Brain pericyte (primary cell): ENCODE measurements at places on chromosomes 13 and 19.

GRCh38 chr13:52405767-52406494 lies at the start of gene THSD1:
Gene THSD1 (minus strand): TSS chr13:52406172. CDS start chr13:52402600, 3,572 bp downstream.
- DNase-seq = no peak

DNA sequence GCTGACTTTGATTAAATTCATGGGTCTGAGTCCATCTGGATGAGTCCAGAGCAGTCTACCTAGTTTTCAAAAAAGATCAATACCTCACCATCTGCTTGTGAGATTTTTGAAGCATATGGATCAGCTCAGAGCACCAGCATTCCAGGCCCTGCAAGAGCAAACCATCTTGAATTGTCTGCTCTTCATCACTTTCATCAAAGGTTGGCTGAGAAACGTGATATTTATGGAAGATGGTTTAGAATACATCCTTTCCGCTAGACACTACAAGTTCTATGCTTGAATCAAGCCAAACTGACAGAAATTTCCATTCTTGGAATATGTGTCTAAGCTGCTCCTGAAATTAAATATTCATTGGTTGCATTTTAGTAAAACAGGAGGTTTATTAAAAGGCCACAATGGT lies 190.3 kb downstream of the KCNRG start:
- no peak for DNase-seq

- DNase-seq = no peak
Measured at GRCh38 chr13:46492946-46493345, 60.0 kb upstream of the LRCH1 start.

GRCh38 chr19:51252306-51253079 lies 1.6 kb downstream of the SIGLECL1 start:
- no peak for DNase-seq

GRCh38 chr19:55179606-55180484 lies at the start of gene SYT5:
Gene SYT5 (minus strand): TSS chr19:55180289. CDS start chr19:55179041, 1,248 bp downstream.
- no peak for DNase-seq

DNA sequence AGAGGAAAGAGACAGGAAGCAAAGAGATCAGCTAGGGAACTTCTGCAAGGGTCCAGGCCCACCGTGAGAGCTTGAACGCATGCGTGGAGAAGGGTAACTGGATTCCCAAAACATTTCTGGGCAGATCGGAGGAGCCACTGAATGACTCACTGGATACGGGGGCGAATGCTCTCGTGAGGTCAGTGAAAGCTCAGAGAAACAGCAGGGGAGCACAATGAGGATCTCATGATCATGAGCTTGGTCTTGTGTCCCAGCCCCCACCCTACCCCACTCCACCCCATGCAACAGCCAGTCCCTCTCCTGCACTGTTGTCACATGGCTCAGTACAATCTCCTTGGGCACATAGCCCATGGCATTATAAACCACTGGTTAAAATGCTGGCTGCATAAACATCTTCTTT lies 40.6 kb downstream of the DCLK1 start:
- DNase-seq = no peak

- DNase-seq = no peak
Measured at GRCh38 chr19:55208880-55209692, at the start of gene PTPRH. Gene PTPRH (minus strand): TSS chr19:55209501. CDS start chr19:55209433, 68 bp downstream.

- no peak for DNase-seq
Measured at GRCh38 chr19:3186891-3187661, 1.3 kb downstream of the NCLN start.

DNA sequence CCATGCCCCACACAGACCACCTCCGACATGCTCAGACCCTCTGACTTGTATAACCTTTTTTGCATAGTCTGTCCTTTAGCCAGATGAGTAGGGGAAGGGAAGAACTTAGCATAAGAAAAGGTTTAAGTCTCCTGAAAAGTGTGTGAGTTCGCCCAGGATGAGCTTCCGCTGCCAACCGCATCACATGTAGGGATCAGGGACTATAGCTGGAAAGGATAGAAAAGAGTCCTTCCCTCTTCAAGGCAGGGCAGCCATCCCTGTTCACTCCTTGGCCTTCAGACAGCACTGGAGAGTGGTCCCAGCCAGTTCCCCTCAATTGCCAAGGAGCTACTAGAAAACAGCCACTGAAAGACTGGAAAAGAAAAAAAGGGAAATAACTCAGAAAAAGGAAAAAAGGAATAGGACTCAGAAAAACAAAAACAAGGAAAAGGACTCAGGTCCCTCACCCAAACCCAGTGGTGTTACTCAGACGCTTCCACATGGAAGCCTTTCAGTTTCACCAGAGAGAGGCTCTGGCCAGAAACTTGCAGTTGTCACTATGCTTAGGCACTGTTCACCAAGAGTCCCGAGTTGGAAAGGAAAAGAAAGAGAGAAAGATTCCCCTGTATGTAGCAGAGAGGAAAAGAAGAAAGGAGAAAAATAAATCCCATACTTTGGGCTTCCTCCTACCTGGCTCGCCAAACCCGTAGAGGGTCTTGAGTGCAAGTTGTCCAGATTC lies 5.6 kb upstream of the TM9SF2 start:
- no peak for DNase-seq

- no peak for DNase-seq
Measured at GRCh38 chr13:32022311-32022710, 9.3 kb upstream of the FRY start.

DNA sequence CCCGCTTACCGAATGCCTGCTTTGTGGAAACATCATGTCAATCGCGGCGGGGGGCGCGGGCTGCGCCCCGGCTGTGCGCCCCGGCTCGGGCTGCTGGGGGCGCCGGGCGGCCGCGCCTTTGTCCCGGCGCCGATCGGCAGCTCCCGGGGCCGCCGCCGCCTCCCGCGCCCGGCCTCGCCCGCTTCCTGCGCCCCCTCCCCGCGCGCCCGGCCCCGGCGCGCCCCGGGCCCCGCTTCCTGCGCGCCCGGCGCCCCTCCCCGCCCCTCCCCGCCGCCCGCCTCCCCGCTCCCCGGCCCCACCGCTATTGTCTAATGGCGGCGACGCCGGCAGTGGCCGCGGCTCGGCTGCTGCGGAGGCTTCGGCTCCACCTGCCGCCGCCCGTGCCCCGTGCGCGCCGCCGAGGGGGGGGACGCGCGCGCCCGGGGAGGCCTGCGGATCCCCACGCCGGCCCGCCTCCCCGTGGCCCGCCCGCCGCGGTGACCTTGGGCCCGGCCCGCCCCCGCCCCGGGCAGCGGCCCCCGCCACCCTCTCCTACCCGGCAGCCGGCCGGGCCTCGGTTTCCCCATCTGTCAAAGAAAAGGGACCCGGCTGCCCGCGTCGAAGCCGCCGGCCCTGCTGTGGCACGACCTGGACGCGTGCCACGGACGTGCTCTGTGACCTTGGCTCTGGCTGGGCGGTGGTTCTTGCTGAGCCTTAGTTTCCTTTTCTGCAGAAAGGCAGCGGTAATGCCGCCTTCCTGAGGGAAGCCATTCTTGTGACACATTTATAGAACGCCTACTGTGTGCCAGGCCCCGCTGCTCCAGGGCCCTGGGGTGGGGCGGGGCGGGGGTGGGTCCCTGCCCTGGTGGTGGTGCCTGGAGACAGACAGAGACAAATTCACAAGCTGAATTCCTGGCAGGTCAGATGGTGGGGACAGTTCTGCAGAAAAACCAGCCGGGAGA lies at the start of gene TLE5:
Gene TLE5, minus strand, starts transcription at position 331 of the 941 bp plus-strand sequence. Its CDS starts 295 bp downstream, at position 36.
- no peak for DNase-seq

- DNase-seq = no peak
Measured at GRCh38 chr19:35715981-35716800, 1.6 kb upstream of the KMT2B start.

DNA sequence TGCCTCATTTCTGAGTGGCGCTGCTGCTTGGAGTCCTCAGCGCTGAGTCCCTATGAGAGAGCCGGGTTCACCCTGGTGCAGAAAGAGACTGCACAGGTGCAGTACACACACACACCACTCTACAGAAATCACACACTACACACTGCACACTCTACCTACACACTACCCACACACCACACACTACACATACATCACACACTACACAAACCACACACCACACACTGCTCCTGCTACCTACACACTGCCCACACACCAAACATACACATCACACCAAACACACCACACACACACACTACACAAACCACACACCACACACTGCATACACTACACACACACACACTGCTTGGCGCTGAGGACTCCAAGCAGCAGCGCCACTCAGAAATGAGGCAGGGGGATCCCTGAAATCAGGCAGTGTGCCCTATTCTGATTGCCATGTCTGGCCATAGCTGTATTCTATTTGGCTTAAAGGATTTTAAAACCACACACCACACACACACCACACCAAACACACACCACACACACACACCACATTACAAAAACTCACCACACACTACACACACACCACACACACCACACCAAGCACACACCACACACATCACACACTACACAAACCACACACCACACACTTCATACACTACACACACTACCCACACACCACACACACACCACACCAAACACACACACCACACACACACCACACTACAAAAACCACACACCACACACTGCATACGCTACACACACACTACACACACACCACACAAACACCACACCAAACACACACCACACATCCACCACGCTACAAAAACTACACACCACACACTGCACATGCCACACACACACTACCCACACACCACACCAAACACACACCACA lies 4.9 kb downstream of the MAG start:
- no peak for DNase-seq

- DNase-seq = no peak
Measured at GRCh38 chr19:37997911-37998344, 90.9 kb downstream of the SIPA1L3 start.

DNA sequence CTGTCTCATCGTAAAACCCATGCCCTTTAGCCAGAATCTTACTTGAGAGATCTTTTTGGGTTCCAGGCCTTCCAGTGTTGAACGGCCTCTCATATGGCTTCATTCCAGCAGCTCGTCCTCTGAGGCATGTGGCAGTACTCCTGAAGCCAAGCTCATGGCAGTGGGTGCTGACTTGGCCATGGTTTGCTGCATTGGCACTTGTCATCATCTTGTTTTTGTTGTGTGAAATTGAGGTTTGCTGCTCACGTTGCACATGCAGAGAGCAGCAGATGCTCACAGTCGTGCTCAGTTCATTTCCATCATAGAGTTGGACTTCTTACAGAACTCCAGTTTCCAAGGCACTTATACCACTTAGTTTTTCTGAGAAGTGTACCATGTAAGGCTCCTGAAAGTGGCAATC lies 14.9 kb downstream of the TEX29 start:
- no peak for DNase-seq

DNA sequence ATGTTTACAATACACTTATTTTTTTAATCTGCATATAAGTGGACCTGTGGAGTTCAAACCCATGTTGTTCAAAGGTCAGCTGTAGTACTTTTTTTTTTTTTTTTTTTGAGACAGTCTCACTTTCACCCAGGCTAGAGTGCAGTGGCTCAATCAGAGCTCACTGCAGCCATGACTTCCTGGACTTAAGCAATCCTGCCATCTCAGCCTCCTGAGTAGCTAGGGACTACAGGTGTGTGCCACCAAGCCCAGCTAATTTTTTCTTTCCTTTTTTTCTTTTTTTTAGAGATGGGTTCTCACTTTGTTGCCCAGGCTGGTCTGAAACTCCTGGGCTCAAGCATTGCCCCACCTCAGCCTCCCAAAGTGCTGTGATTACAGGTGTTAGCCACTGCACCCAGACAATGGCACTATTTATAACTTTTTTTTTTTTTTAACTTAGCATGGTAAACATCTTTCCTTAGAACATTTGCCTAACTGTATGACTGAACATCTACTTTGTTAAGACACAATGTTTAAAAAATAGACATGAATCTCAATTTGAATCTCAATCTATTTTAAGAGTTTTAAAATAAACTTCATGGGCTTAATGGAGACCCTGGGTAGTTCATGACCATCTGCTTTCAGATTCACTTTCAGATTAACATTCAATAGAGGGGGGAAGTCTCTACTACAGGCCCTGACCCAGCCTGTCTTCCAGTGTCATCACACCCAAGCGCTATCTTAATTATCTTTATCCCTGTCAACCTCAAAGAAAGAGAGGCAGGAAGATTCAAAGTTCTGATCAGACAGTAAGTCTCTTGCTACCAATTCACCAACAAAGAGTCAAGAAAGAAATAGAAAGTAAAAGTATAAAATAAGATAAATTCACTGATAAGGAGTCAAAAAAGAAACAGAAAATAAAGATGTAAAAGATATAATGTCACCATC lies 97.7 kb upstream of the DOCK9 start:
- no peak for DNase-seq

DNA sequence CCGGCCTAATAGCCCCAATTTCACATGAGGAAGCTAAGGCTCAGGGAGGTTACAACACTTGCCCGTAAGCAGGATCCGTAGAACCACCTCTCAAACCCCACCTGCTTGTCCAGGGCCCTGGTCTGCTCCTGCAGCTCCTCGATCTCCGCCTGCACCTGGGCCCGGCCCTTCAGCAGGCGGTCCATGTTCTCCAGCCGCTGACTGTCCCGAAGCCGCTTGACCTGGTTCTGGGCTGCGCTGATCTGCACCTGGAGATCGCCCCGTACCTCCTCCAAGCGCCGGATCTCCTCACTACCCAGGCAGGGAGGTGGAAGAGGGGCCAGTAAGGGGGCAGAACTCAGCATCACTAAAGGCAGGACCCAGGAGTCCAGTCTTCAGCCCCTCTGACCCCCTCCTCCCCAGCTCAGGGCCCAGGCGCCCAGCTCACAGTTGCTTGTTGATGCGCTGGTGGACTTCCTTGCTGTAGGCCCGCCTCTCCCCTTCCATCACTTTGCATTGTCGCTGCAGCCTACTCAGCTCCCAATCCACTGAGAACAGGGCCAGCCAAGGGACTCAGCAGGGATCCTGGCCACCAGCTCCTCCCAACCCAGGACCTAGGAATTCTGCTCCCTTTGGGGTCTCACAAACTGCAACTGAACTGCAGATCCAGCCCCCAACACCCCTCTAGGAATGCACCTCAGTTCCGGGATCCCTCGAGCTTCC lies 6.9 kb upstream of the EMP3 start:
- DNase-seq = no peak

DNA sequence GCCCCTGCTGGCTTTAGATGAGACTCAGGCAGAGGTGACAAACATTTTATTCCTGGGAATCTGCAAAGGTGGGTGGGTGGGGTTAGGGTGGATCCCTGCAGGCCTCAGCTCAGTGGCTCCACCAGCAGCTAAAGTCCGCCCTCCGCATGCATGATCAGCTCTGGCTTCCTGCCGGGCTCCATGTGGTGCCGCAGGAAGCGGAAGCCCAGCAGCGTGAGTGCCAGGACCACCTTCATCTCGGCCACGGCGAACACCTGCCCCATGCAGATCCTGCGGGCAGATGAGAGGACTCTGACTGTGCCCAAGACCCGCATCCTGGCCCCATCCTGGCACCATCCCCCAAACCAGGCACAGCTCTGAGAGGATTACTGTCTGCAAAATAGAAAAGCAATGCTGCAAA lies 26.3 kb downstream of the CYP4F2 start:
- no peak for DNase-seq

DNA sequence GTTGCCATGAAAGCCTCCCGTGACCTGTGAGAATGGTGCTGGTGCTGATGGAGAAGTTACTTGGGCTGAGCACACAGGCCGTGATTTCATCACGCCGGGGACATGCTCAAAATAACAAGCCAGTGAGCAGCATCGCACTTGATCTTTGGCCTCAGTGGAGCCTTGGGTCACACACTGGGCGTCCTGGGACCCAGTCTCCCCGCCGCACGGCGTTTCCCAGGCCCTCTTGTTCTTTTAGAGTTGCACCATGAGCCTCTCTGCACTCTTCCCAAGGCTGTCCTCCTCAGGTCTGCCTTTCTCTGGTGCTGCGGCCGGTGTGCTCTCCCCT lies 9.5 kb upstream of the NDUFS7 start:
- DNase-seq = no peak

GRCh38 chr19:48378194-48378570 lies 13.2 kb downstream of the KDELR1 start:
- no peak for DNase-seq

GRCh38 chr19:7000333-7000732 lies 20.9 kb downstream of the MBD3L2B start:
- DNase-seq = no peak
